ENCODE measurements at places on chromosomes 7 and 10. TPM values are rescaled to one million over a fixed set of nuclear protein-coding genes. Genes with fewer than 3 reads are reported as not detected.

DNA sequence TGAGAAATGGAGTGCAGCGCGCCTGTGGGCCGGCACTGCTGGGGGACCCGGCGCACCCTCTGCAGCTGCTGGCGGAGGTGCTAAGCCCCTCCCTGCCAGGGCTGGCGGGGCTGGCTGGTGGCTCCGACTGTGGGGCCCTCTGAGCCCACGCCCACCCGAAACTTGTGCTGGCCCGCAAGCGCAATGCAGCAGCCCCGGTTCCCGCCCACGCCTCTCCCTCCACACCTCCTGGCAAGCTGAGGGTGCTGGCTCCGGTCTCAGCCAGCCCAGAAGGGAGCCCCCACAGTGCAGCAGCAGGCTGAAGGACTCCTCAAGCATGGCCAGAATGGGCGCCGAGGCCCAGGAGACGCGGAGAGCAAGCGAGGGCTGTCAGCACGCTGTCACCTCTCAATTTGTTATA is 1063.0 kb upstream of the AUTS2 start:
- ATAC-seq: no peak

DNA sequence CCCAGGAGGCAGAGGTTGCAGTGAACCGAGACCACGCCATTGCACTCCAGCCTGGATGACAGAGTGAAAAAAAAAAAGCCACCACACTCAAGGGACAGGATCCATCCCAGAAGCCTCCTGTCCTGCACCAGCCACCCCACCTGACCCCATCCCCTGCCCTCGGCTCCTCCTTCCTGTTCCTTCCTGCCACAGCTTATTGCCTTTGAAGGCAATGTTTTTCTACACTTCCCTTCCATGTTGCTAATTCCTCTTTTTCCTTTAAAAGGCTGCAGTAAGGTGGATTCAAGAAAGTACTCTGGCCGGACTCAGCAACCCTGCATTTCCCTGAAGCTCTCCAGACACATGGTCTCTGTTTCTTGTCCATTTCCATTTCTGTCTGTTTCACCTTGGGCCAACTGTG is 80.9 kb downstream of the FAM171A1 start:
- no peak for ATAC-seq

H2AZ2 gene
- 157 TPM for total RNA-seq

SLC13A1 gene
- total RNA-seq: not detected

RABGEF1 gene
- 37.4 TPM for total RNA-seq

DNA sequence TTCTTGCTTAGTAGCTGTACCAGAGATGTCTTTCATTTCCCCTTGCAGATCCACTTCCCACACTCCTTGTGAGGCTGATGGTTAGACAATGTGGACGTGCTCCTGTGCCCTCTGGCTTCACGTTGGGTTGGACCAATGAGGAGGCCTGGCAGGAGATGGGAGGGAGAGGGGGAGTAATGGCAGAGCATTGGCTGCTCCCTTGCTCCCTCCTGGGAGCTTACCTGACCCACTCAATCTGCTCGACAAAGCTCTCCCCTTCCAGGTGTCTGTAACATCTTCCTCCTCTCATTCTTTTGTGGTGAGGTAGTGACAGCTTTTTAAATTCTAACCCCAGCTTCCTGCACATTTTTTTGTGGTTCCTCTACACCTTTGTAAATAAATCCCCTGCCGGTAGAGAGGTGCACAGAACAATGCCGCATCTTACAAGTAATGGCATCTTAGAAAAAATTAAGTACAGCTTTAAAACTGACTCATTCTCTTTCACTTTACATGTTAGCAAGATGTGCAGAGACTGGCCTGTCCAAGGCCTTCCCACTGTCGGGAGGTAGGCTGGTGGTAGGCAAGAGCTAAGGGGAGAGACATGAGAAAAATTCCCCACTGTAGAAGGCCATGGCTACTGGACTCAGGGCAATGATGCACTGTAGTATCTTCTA is 134.3 kb downstream of the HTR7 start:
- peak; percentile 47 for ATAC-seq

DNA sequence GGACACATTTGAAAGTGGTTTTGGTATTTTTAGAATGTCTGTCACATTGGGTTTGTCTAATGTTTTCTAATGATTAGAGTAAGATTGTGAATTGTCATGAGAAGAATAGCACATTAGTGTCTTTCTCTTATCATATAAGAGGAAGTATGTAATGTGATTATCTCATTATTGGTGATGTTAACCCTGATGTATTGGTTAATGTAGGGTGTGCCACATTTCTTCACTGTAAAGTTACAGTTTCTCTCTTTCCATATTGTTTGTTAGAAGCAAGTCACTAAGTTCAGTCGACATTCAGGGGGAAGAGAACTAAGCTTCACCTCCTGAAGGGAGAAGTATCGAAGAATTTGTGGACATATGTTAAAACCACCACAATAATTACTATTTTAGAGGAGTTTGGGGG is 56.3 kb upstream of the DNAH11 start:
- ATAC-seq: no peak

KLF14 gene
- not detected for total RNA-seq

DNA sequence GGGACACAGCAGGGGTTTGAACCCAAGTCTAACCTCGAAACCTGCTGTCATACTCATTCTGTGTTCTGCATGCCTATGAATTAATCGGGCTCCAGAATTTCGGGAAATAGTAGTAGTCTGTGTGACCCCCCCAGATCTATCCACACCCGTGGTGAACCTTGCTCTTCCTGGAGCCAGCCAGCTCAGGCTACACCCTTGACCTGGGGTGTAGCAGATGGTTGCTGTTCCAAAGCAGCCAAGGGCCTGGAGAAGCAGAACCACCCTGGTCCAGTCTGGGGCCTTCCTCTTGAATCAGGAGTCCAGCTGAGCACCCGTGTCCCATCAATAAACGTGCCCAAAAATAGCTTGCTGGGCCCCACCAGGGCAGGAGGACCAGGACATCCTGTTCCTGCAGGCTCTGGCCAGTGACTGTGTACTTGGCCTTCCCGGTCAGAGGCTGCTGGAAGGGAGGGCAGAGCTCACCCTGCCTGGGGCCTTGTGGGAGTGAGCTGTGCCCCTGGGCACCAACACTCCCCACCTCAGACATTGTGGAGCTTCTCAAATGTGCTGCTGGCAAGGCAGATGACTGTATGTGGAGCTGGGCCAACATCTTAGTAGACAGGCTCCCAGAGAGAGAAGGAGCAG is 101.2 kb upstream of the ZNF716 start:
- no peak for ATAC-seq

DNA sequence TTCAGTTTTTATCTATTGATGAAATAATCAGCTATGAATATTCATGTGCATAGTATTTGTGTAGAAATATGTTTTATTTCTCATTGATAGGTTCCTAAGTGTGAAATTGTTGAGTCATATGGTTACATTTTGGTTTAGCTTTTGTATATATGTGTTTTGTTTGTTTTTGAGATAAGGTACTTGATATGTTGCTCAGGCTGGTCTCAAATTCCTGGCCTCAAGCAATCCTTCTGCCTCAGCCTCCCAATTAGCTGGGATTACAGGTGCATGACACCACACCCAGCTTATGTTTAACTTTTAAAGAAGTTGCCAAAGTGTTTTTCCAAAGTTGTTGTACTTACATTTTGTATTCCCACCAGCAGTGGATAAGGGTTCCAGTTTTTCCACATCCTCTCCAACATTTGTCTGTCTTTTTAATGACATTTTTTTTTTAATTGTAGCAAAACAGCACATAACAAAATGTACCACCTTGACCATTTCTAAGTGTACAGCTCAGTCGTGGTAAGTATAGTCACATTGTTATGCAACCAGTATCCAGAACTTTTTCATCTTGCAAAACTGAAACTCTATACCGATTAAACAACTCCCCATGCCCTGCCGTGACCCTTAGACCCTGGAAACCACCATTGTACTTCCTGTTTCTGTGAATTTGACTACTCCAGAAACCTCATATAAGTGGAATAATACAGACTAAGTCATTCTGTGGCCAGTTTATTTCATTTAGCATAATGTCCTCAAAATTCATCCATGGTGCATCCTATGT is 12.6 kb upstream of the UBE2D1 start:
- peak; percentile 46 for ATAC-seq

AIFM2 gene
- total RNA-seq: 14.3 TPM

- peak; percentile 21 for ATAC-seq
Measured at GRCh38 chr10:122850705-122851640, 5.3 kb upstream of the CUZD1 start.

- no peak for ATAC-seq
Measured at GRCh38 chr7:33558549-33559323, 346.6 kb upstream of the BMPER start.
